ENCODE measurements at places on chromosomes 6 and 20. TPM values are rescaled to one million over a fixed set of nuclear protein-coding genes. Genes with fewer than 3 reads are reported as not detected.

Gene RANBP9
- 46.8 TPM for total RNA-seq

Gene PTPN1
- 13.9 TPM for total RNA-seq

Gene COL9A1
- total RNA-seq: 7.3 TPM

Gene YTHDF1
- total RNA-seq: 18.8 TPM

Gene SLC22A3
- total RNA-seq: 4.3 TPM

Gene CLVS2
- 35.0 TPM for total RNA-seq

Gene GPSM3
- total RNA-seq: 0.82 TPM

Gene COL9A3
- total RNA-seq: 3.8 TPM

Gene GPR6
- total RNA-seq: 0.27 TPM

Gene SLC26A8
- 3.7 TPM for total RNA-seq

Gene GPX5
- total RNA-seq: not detected

Gene C4B
- 8.6 TPM for total RNA-seq

Gene FAM83C
- not detected for total RNA-seq

Gene SIRPD
- total RNA-seq: not detected

Gene TBXT
- total RNA-seq: not detected

Gene SEMG2
- not detected for total RNA-seq

Gene LTV1
- 10.3 TPM for total RNA-seq

Gene FAM217A
- not detected for total RNA-seq

Gene CALHM6
- 2.8 TPM for total RNA-seq
